ENCODE measurements at places on chromosomes 12 and 14.

- DNase-seq = no peak
Observed at GRCh38 chr14:40574780-40575179, 1031.9 kb upstream of the LRFN5 start.

DNA sequence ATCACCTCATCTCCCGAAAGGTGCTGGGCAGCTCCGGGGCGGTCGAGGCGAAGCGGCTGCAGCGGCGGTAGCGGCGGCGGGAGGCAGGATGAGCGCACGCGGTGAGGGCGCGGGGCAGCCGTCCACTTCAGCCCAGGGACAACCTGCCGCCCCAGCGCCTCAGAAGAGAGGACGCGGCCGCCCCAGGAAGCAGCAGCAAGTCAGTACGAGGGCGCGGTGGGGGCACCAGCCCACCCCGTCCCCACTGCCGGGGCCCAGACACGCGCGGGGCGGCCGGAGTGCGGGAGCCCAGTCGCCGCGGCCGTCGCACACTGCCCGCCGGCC is 862 bp downstream of the HMGA2 start:
- DNase-seq = peak; percentile 71

- no peak for DNase-seq
Observed at GRCh38 chr12:26921886-26922285, 15.9 kb downstream of the INTS13 start.

DNA sequence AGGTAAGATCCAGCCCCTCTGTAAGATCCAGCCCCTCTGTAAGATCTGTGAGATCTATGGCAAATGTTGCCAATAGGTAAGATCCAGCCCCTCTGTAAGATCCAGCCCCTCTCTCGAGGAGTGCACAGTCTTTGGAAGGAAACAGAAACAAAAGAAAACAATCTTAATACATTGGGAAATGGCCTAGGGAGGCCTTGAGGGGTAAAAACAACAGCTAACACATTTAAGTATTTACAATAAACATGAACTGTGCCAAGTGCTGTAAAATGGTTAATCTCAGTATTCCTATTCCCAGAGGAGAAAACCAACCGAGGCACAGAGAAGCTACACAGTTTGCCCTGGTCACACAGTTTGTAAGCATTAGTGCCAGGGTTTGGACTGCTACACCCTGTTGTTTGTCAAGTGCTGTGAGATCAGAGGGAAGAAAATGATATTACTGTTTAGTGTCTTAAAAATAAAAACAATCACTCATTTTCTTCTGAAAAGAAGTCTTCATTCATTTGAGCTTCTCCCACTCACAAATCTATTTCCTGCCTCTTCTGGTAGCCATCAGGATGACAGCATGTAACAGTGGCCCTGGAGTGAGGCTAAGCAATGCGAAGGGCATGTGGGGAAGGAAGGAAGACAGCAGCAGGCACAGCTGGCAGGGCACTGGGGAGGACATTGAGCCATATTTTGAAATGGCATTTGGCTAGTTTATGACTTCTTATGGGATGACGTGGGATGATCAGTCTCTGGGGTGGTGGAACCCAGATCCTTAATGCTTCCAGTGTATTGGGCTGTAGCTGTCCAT is 118.7 kb upstream of the PTPRQ start:
- DNase-seq = no peak

DNA sequence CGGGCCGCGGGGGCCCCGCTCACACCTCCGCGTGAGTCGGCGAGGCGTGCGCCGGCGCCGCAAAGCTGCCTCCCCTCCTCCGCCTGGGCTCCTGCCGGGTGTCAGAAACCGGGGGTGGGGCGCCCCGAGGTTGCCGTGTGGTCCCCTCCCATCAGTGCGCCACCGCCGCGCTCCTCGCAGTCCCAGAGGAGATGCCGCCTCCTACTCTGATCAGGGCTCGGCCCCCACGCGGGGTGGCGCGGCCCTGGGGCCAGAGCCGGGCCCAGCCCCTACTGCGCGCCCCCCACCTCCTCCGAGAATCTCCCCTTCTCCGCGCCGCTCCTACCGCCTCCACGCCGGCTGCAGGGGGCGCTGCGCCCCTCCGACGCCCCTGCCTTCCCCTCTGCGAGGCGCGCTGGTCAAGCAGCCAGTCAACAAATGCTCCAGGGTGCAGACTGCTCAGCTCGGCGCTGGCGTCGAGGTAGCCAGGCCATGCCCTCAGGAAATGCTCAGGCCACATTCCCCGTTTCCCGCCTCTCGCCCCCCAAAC is 467 bp upstream of the JAG2 start:
- no peak for DNase-seq

DNA sequence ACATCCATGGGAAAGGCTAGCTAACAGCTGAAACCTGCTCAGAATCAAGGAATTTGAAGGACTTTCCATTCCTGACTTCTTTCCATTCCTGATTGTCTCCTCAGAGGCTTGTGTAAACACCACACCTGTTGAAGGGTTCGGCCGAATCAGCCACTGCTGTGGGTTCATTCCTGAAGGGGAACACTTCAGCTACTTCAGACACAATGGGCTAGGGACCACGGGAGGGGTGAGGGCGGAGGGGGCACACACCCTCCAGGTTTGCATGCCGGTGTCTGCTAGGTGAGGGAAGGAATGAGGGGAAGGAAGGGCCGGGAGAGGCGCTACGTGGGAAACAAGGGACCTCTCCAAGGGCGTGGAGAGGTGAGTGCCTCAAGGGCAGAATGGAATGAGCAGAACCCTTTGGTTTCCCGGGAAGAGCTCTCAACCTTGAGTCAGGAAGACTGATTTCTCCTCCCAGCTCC is 1.3 kb downstream of the GPRC5A start:
- DNase-seq = no peak

DNA sequence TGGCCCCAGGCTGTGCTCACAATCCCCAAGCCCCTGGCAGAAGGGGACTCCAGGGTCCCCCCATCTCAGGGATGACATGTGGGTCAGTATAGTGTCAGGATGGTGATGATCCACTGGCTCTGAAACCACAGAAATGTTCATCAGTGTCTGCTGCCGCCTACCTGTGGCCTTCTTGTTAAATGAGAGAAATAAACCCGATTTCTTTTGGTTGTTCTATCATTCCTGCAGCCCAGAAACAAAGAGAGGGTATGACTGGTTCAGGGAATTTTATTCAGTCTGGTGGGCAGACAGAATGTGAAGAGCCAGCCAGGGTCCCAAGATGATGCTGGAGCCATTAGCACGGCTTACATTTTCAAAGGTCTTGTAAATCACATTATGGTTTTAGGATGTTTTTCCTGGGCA is 86.6 kb downstream of the CRADD start:
- DNase-seq = no peak

DNA sequence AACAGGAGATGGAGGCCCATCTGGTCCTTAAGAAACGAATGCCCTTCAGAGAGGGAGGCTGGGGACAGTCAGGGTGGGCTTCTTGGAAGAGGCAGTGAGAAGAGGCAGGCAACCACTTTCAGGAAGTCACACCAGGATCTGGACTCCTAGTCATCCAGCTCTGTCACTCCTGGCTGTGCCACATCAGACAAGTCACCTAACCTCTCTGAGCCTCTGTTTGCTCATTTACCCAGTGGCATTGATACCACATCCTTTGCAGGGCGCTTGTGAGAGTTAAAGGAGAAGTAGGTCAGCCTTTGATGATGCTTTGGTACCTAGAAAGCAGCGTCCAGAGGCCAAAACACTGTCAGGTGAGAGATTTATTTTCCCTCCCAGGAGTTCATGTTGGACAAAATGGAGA is 11.1 kb downstream of the CCDC197 start:
- no peak for DNase-seq

DNA sequence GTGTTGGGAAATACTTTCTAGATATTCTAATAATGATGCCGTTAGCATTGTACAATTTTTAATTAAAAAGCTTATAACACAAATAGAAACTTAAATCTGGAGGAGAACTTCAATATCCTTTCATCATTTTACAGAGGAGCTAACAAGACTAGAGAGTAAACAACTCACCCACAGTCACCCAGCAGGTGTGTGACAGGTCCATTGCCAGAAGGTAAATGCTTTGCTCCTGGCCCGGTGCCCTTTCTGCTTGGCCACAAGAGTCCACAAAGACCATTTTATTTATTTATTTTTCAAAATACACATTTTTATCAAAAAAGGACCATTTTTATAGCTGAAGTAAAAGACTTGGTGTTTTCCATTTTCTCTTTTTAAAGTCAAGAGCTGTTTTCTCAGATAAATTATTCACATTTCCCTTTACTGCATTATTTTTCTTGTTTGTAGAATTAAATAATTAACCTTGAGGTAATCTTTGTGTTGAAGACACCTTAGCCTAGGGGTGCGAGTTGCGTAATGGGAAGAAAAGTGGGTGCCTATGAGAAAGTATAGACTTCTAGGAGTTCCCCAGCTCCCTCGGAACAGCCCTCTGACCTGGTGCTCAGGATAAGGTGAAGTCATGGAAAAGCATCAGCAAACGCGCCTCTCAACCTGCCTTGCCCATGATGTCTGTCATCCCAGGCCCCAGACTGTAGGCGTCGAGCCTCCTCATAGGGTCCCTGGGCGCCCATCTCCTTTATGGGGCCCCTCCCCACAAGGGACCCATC is 26.3 kb upstream of the AMIGO2 start:
- DNase-seq = no peak

DNA sequence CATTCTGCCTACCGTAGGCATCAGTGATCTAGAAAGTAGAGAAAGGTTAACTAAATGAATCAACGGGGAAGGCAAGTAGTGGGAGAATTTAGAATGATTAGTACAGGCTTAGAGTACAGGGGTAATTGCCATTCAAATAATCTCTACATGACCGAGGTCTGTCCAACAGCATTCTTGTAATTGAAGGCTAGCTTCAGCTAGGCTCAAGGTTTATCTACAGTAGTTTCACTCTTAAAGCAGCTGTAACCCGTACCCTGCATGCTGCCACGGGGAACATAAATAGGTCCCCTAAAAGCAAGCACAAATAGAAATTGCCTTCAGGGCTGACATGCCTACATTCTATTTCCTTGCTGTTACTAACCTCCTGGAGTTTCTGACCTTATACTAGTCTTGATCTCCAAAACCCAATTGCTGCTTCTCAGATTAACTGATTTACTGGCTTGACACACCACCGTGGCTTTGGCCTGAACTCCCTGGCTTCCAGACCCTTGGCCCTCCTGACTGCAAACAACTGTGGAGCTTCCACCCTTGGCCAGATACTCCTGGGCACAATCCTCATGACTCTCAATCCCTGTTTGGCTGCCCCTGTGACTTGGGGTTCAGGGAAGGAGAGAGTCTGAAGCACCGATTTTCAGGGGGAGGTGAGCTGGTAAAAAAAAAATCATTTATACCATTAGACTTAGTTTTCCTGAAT is 242.1 kb upstream of the FOXN3 start:
- DNase-seq = no peak

GRCh38 chr12:80212938-80213645 is 113.8 kb downstream of the OTOGL start:
- DNase-seq = no peak

DNA sequence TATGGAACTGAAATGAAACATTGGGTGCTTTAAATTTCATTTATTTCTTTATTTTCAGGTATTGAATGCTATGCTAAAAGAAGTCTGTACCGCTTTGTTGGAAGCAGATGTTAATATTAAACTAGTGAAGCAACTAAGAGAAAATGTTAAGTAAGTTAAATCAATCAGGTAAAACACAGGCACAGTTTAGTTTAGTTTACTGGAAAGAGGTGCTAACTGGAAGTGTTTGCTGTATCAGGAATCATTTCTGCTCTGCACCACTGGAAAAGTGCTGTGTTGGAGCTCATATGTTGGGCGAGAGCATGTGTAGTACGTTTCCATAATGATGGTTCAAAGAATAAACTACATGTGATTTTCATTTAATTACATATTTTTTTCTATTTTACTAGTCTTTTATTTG is 16.7 kb downstream of the SRP54 start:
- no peak for DNase-seq

DNA sequence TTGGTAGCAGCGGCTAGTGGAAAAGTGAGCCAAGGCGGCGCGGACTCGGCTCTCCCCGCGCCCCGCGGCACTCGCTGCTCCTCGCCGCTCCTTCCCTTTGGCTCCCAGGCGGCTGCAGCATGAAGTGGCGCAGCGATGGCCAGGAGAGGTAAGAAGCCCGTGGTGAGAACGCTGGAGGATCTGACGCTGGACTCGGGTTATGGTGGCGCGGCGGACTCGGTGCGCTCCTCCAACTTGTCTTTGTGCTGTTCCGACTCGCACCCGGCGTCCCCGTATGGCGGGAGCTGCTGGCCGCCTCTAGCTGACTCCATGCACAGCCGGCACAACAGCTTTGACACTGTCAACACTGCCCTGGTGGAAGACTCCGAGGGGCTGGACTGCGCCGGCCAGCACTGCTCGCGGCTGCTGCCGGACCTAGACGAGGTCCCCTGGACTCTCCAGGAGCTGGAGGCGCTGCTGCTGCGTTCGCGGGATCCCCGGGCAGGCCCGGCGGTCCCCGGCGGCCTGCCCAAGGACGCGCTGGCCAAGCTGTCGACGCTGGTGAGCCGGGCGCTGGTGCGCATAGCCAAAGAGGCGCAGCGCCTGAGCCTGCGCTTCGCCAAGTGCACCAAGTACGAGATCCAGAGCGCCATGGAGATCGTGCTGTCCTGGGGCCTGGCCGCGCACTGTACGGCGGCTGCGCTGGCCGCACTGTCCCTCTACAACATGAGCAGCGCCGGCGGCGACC is 225.6 kb upstream of the CRY1 start:
- peak; percentile 51 for DNase-seq

GRCh38 chr12:126797525-126797924 is 1469.4 kb upstream of the TMEM132C start:
- DNase-seq = no peak

GRCh38 chr12:95520816-95521215 is 30.5 kb downstream of the USP44 start:
- DNase-seq = no peak

- no peak for DNase-seq
Observed at GRCh38 chr12:4420138-4420670, 25.4 kb downstream of the FGF6 start.

- no peak for DNase-seq
Observed at GRCh38 chr14:69652942-69653684, 41.7 kb downstream of the SUSD6 start.

DNA sequence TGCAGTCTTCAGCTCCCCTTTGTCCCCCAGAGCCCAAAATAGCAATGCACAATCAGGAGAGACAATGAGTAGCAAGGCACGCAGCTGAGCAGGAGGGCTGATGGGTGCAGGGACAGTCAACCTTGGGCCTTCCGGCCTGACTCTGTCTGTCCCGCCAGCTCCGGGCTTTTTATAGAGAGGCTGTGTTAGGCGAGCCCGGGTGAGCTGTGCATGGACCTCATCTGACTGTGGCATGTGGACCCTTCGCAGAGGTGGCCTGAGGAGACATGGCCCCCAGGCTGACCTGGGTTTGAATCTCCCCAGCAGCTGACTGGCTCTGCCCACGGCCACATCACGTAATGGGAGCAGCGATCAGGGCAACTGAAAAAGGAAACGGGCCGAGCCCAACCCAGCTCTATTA is 177.9 kb downstream of the TSPAN9 start:
- no peak for DNase-seq

All from AG08396 (cell line).